HT-29 (cell line): ENCODE measurements at places on chromosomes 7 and 10. TPM values are rescaled to one million over a fixed set of nuclear protein-coding genes. Genes with fewer than 3 reads are reported as not detected.

The VPS37D gene
- 0.28 and 0.73 TPM in 2 replicates for total RNA-seq

The EPO gene
- not detected in 2 replicates for total RNA-seq

The FGFBP3 gene
- 0.92 and 0.94 TPM in 2 replicates for total RNA-seq

The NYAP1 gene
- 0.03 and 0.21 TPM in 2 replicates for total RNA-seq

The DOCK1 gene
- total RNA-seq = 28.4 and 32.6 TPM in 2 replicates

The HMX3 gene
- not detected in 2 replicates for total RNA-seq

The TFPI2 gene
- total RNA-seq = not detected in 2 replicates

The PRTFDC1 gene
- total RNA-seq = 11.4 and 19.7 TPM in 2 replicates

The ARHGAP22 gene
- total RNA-seq = 0.10 and 0.39 TPM in 2 replicates

The DLX5 gene
- not detected in 2 replicates for total RNA-seq

The PITX3 gene
- total RNA-seq = not detected in 2 replicates

The ADARB2 gene
- total RNA-seq = not detected in 2 replicates
